Activated T-cell treated with anti-CD3 and anti-CD28 coated beads for 24 hours (primary cell): ENCODE measurements at places on chromosomes 11 and 22.

DNA sequence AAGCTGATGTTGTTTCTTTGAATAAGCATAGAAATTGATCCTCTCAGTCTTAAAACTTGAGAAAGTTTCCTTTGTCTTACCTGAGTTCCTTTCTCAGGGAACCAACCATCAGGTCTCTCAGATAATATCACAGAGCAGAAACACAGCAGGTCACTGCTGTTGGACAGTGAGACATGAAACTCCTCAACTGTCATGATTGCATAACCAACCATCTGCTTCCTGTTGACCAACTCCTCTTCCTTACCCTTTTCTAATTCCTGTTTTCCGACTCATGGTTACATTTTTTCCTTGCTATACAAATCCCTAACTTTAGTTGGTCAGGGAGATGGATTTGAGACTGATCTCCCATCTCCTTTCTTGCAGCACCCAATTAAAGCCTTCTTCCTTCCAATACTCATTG is 845.3 kb downstream of the FAM181B start:
- DNase-seq, result no peak

DNA sequence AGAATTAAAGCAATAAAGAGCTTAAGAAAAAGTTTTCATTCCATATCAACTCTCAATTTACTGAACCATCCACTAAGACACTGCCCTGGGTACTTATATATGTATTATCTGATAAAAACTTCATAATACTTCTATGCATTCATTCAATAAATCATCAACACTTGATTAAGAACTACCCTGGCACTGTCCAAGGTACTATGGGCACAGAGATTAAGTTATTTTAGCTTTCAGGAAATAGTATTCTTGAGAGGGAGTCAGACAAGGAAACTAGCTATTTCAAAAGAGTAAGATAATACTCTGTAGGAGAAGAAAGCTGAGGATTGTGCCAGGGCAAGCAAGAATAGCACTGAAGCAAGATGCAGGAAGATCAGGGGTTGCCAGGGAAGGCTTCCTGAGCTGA is 640.8 kb downstream of the FAM181B start:
- DNase-seq, result no peak

GRCh38 chr22:35379146-35379993 is 1.5 kb upstream of the HMOX1 start:
- no peak for DNase-seq

DNA sequence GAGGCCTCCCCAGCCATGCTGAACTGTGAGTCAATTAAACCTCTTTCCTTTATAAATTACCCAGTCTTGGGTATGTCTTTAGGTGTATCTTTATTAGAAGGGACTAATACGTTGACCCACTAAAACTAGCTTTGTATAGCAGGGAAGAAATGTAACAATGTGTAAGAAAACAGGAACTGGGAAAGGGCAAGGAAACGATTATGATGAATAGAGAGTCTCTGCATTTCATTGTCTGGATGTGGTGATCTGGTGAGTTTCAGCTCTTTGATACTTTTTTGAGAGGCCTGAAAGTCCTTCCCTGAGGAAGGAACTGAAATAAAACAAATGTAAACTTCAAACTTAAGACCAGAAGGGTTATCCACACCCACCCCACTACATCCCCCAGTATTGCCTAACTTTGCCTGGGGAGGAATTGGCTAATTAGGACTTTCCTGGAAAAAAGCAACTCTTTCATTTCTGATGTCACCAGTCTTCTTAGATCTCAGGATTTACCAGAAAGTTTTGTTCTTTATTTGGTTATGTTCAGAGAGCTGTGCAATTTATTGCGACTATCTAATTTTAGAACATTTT is 119.0 kb downstream of the LDLRAD3 start:
- DNase-seq, result no peak
